Activated T-helper 1 cell treated with anti-CD3 and anti-CD28 coated beads, Interleukin-12 subunit alpha, Interleukin-12 subunit beta, Interleukin-2, Interleukin-4 antibody, amounts not matched to agents 30 ng/mL and 10 ng/mL and 1 ng/mL, durations not matched to agents 14 hours and 24 hours and 36 hours (primary cell): ENCODE measurements at places on chromosomes 1 and 21. TPM values are rescaled to one million over a fixed set of nuclear protein-coding genes. Genes with fewer than 3 reads are reported as not detected.

Gene IL22RA1
- not detected in 2 replicates for total RNA-seq

DNA sequence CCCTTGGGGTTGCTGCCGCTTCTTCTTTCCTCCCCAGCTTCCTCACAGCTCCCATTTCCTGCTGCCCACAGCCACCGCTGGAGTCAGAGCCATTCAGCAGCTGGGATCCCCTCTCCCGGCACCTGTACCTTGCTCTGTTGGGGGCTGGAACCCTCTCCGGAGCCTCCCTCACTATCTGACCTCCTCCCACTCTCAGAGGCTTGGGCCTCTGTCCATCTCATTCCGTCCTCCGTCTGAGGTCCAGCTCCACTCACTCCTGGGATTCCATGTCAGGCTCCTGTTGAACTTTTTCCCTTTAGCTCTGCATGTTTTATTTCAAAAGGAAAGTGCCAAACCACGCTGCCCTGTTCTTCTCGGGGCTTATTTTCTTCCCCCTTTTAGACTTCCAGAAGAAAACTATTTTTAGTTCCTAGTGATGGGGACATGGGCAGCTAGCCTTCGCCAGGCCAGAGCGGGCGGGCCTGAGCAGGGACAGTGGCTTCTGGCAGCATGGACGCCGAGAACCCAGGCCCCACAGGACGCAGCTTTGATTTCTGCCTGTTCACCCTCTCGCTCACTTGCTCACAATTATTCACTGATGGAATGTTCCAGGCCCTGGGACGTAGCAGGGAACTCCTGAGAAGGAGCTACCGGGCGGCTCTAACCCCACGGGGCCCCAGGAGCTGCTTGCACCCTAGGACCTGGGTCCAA, 79.2 kb downstream of the ARHGEF10L start:
- DNase-seq = no peak

- DNase-seq = no peak
Measured at GRCh38 chr1:21124846-21125245, 51.9 kb downstream of the EIF4G3 start.

DNA sequence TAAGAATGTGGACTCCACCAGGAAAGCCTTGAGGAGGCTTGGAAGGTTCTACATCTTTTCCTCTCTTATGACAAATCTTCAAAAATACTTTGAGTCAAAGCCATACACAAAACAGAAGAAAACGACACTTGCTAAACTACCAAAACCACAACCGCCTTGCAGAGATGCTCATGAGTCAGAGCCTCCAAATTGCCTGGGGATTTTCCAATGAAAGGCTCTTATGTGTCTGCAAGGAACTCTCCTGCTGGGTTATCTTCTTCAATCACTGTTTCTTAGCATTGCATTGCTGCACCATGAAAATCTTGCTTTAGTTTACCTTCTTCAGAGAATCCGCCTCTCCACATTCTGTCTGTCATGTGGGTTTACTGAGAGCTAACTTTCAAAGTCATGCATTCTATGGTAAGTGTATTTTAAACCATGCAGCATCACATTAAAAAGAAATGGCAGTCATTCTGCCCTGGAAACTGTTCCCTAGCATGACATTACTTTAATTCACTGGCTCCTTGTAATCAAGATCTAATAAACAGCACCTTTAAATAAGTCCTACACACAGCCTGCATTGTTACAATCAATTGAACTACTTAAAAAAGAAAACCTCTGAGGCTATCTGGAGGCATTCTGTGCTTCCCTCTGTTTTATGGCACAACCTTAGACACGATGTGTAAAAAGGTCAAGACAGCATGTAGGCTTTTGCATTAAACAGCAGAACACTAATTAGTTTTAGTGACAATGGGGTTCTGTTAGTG, 210.0 kb upstream of the FOXD3 start:
- DNase-seq = peak; percentile 2

- DNase-seq = no peak
Measured at GRCh38 chr1:91897016-91897415, 11.1 kb upstream of the TGFBR3 start.

GRCh38 chr21:41488080-41488479, 19.9 kb downstream of the TMPRSS2 start:
- no peak for DNase-seq
